ENCODE measurements at places on chromosomes 12 and 14.

DNA sequence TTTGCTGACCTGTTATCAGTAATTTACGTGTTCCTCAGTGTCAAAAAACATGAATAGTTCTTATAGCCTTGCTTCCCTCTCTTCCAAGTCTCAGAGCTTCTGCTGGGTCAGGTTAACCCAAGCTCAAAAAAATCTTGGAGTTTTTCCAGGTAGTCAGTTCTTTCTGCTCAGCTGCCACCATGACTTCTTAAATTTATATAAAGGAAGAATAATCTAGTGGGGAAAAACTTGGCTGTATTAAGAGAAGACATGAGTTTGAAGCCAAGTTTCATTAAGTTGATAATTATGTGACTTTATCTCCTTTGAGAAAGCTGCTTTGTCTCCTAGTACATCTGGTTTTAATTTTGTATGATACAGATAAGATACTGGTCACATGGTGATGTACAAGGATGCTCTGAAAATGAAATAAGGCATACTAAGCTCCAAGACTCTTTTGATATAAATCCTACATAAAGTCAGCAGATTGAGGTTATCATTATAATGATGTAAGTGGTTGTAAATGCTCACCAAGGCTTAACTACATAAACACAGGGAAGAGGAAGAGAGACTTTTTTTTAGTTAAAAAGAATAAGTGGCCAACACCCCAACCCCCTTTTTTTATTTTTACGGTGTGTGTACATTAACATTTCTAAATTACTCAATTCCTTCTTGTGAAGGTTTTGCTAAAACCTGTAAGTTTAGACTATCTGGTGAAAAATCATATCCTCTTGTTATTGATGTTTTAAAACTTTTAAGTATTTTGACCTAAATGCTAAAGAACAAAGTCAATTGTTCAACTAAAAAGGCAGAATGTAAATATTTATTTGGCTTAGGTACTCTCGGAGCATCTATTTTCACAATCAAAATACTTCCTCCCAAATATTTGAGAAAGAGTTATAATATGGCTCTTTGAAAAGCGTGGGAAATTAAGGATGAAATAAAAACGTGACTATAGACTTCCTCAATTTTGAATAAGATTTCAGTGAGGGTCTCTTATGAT is 84.1 kb upstream of the SLC38A2 start:
- DNase-seq, result no peak

DNA sequence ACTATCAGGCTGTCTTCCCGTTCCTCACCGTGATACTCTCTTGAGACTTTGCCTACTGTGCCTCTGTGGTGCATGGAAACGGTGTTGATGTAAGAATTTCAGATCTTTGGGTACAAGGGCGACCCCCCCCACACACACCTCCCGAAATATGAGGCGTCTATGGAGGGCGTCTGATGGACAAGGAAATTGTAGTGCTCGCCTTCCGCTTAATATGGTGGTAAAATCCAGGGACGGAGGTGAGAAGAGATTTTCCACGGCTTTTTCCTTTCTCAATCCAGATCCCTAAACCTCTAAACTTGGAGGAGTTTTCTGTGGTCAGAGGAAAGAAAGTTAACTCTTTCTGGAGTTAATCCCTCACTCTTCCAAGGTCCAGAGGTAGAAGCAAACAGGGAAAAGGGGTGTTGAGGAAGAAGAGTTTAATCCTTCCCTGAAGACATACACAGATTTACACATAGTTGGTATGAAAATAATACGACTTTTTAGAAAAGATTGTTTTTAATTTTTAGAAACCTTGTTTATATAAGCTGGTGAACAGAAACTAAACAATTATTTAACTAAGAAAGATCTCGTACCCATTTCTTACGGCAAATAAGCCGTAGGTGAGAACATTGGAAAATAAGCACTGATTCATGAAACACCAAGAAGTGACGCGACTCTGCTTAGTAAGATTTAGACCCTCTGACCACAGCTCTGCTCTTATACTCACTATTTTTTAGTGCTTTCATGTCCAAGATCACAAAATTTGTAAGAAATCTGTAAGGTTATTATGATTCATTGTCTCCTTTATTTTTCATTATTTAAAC is 23.1 kb upstream of the RNASE12 start:
- DNase-seq, result peak; percentile 76

DNA sequence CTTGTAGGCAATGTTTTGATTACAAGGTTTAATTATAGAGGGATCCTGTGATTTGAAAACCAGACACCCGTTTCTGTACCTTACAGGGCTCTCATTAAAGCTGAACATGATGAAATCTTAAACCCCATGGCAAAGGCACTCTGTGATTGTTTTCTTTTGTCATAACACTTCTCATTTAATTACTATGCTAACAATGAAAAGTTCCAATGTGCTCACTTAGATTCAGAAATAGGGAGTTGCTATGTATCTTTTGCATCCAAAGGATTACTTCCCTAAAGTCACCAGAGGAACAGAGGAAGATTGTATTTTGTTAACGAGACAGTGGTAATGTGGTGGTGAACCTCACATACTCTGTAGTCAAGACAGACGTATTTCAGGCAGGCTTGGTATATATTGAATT is 81.5 kb upstream of the MYF6 start:
- DNase-seq, result peak; percentile 63

DNA sequence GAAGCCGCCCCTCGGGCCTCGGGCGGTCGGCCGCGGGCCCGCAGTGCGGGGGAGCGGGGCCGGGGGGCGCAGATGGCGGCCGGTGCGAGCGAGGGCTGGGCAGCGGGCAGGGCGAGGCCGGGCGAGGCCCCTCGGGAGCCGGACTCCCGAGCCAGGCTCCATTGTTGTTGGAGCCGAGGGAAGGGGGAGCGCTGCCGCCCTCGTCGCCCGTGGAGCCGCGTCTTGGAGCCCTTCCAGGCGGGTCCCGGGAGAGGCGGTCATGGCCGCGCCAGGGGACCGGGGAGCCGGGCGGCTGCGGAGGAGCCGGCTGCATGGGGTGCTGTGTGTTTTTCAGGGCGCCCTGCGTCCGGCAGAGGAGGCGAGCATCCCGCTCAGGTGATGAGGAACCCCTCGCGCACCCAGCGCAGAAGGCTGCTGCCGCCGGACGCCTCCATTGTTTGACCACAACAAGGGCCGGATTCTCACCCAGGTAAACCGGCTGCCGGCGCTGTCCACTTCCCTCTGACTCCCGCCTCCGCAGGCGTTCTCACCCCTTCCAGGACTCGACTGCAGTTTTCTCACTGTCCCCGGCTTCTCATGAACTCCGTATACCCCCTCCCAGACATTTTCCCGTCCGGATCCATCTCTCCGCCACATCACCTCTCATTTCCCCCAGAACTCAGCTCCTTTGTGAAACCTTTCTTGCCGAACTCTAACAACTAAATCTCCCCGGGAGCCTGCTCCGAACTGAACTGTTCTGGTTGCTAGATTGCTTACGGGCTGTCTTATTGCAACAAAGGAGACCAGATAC is 732 bp downstream of the ZNF664 start:
- peak; percentile 43 for DNase-seq

- no peak for DNase-seq
Observed at GRCh38 chr12:89932954-89933353, 224.3 kb upstream of the ATP2B1 start.

- DNase-seq, result no peak
Observed at GRCh38 chr14:51828017-51828797, 32.2 kb upstream of the GNG2 start.

DNA sequence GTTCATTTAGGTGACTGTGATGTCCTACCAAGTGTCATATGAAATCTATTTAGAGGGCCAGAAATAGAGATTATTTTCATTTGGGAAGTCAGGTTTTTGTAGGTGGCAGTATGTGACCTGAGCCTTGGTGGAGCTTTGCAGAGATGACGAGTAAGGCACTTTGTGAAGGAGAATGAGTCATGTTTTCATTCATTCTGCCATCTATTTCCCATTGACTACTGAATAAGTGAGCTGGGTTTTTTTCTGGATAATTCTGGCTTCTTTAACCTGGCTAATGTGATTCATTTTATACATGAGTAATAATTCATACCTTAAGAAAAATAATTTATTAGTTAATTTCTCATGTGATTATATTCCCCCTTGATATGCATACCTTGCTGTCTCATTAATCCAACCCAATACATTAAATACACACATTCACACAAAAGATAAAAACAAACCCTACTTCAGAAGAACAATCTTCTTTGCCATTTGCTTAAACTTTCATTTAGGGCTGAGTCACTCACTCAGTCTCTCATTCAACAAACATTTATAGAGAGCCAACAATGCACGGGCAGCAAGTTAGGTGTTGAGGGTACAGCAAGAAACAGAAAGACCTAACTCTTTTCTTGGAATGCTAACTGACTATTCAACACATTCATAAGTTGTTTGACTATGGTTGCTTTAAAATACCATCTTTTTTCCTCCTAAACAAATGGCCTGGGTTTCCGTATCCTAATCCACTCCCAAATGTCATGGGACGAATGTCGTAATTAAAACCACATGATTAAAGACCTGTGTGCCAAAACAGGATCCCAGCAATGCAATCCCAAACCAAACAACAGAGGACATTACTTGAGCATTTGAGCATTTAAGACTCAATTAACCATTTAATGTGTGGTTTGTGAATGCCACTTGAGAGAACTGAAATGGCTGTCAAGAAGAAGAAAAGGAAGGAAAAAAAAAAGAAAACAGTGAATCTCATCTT is 78.0 kb downstream of the KITLG start:
- no peak for DNase-seq

GRCh38 chr12:20523658-20524057 is 155.3 kb downstream of the PDE3A start:
- no peak for DNase-seq

- no peak for DNase-seq
Observed at GRCh38 chr12:120751389-120751788, 25.8 kb downstream of the ACADS start.
